ENCODE measurements at places on chromosomes 1 and 21.
A peak's percentile ranks its signal among the peaks of the same experiment; 100 is the strongest.

DNA sequence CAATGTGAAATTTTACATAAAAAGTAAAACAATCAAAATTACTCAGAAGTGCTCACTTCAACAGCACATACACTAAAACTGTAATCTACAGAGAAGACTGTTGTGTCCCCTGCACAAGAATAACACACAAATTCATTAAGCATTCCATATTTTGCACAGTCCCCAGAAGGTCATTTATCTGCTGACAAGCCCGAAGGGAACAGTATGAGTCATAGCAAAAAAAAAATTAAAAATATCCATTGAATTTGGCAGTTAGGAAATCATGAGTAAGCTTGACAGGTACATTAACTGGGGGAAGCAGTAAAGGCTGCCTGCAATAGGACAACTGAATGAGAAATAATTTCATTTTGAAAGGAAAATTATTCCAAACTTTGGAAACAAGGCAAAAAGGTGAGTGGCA is 3.3 kb upstream of the CACYBP start:
- no peak for DNase-seq

GRCh38 chr1:167713330-167714081 is 8.3 kb upstream of the MPZL1 start:
- peak; percentile 10 for DNase-seq

DNA sequence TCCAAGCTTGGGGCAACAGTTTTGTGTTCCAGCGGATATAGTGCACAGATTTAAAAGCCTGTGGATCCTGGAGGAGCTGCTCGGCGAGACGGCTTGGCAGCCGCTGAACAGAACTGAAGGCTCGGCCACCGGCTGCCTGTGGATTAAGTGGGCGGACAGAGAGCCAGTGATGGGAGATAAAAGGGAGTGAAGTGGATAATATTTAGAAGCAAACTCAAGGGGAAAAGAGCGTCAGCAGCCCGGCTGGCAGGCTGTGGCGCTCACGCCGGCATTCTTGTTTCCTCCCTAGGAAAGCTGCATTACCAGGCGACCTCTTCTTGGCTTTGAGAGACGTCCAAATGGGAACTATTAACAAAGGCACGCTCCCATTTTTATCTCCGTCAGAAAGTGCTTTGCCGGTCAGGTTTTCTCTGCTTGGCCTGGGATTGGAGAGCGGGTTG is 10.4 kb downstream of the TRABD2B start:
- no peak for DNase-seq

GRCh38 chr1:53511323-53511932 is 52.2 kb downstream of the DMRTB1 start:
- no peak for DNase-seq

DNA sequence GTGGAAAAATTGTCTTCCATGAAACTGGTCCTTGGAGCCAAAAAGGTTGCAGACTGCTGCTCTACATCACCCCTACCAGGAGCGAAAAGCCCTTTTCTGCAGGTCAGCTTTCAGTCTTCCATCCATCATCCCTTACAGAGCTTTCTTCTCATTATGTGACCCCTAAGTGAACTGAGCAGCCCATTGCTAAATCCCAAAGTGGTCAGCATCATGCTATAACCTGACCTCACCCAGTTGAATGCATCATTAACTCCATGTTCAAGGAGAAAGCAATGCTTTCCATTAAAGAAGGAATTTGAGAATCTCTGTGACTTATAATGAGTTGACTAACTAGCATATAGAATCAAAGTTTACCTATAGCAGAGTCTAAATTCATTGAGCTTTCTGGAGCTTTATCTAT is 10.4 kb upstream of the IL24 start:
- DNase-seq, result no peak
